Activated T-cell treated with anti-CD3 and anti-CD28 coated beads, Interleukin-2, amount 50 U/mL, for 72 hours (primary cell): ENCODE measurements at places on chromosomes 4 and X. TPM values are rescaled to one million over a fixed set of nuclear protein-coding genes. Genes with fewer than 3 reads are reported as not detected.

NUP62CL gene
- 4.0 TPM for total RNA-seq

ADGRG4 gene
- not detected for total RNA-seq

CXCL11 gene
- total RNA-seq = 0.19 TPM

CT47B1 gene
- total RNA-seq = not detected

PRKG2 gene
- 0.62 TPM for total RNA-seq

GRCh38 chr4:140047786-140048185 is 106.2 kb downstream of the MAML3 start:
- no peak for DNase-seq

DNA sequence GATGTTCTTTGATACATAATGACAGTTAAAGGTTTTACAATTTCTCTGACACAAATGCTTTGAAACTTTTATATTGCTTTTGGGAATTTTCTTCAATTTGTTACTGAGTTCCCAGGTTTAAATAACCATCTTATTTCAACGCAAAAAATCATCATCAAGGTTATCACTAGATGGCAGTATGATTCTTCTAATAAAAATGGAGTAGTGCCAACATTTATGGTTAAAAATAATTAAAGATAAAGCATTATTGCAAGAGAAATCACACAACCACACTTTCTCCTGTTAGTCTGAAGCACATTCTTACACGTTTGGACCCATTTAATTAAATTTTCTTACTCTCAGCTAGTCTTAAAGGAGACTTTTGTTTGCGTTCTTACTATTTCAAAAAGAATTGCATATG is 611.3 kb upstream of the CPXCR1 start:
- no peak for DNase-seq

GRCh38 chrX:112889400-112889799 is 48.8 kb upstream of the AMOT start:
- no peak for DNase-seq

DNA sequence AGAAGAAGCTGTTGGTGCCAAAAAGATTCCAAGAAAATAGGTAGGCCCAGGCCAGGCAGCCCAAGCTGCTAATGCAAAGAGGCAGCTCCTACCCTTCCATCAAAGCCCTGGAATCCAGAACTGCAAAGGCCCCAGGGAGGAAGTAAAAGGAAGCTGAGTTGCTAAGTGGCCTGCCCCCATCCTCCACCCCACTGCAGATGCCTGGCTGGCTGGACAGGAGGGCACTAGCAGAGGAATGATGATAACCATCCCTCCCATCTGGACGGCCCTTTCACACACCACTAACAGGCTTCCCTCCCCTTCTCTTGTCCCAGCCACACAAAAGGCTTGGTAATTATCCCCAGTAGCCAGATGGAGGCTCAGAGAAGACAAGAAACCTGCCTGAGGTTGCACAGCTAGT is 32.4 kb upstream of the PJA1 start:
- no peak for DNase-seq

- DNase-seq = no peak
Observed at GRCh38 chrX:80578517-80579105, 158.4 kb downstream of the TENT5D start.

GRCh38 chrX:43580621-43581020 is 75.5 kb upstream of the MAOA start:
- DNase-seq = no peak

GRCh38 chrX:14027036-14027435 is 2.7 kb downstream of the GEMIN8 start:
- no peak for DNase-seq

- DNase-seq = peak; percentile 43
Observed at GRCh38 chr4:139279760-139280620, at the start of gene MGARP. Gene MGARP, minus strand, starts transcription at chr4:139280225. Its CDS starts 67 bp downstream, at chr4:139280158.

- DNase-seq = no peak
Observed at GRCh38 chr4:30717208-30718020, 2.8 kb upstream of the PCDH7 start.

DNA sequence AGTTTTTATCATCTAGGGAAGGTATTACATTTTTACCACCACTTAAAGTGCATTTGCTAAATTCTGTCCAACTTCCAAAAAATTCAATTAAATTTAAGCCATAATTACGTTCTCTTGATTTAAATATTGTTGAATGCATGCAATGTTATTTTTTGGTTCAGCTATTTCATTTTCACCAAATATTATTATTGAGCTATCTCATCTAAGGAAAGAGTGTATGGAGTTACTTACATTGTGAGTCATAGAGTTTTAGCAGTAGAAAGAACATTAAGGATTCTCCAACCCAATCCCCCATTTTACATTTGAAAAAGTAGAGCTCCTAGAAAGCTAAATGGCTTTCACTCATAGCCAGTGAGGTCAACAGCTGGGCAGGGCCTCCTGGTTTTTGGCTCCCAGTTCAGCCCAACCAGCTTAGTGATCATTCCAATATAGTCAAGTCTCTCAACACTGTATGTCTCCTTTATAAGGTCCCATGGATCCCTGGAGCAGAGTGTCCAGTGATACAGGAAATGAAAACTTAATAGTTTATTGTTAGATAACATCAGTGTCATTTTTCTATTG is 60.5 kb downstream of the NDNF start:
- no peak for DNase-seq

DNA sequence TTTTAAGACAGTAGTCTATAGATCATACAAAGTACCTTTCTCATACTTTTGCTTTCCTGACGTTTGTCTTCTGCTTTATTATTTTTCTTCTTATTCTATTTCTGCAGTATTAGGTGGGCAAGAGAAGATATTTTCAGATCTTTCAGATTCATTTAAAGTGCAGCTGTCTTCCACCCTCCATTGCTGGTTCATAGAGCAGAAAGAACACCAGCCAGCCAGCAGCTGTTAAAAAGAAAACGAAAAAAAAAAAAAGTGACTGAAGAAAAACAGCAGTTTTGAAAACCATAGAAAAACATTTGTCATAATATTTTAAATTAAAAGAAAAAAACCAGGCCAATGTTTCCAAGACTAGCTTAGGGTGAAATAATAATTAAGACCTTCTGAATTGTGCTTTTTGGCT is 42.9 kb downstream of the SMAD1 start:
- no peak for DNase-seq

DNA sequence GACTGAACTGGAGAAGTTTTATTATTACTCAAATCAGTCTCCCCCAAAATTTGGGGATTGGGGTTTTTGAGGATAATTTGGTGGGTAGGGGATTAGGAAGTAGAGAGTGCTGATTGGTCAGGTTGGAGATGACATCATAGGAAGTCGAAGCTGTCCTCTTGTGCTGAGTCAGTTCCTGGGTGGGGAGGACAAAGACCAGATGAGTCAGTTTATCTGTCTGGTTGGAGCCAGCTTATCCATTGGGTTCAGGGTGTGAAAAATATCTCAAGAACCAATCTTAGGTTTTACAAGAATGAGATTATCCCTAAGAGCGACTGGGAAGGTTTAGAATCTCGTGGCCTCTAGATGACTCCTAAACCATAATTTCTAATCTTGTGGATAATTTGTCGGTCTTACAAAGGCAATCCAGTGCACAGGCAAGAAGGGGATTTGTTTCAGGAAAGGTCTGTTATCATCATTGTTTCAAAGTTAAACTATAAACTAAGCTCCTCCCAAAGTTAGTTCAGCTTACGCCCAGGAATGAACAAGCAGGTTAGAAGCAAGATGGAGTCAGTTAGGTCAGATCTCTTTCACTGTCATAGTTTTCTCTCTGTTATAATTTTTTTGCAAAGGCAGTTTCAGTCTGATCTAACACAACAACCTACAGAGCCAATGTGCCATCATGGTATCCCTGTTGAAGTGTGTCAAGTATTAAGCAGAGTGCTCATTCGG is 274.5 kb downstream of the SLC7A11 start:
- no peak for DNase-seq
